ENCODE measurements at places on chromosomes 3 and 15.

DNA sequence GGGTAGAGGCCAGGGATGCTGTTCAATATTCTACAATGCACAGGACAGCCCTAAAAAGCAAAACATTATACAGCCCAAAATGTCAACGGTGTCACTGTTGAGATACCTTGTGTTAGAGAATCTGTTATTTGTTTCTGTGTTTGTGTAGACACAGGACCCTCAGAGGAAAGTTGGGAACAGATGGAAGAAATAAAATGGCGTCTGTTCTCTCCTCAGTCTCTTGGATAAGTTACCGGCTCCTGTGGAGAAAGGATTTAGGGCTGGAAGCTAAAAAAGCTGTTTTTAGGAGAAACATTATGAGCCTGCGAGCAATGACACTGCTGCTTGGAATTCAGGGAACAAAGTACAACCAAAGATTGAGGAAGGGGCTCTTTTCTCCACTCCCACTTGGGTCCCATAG is 688.6 kb upstream of the ZNF385D start:
- no peak for DNase-seq

GRCh38 chr15:85007741-85008397 is 26.2 kb downstream of the PDE8A start:
- DNase-seq, result no peak

GRCh38 chr15:52161406-52161966 is 29.7 kb downstream of the GNB5 start:
- no peak for DNase-seq

DNA sequence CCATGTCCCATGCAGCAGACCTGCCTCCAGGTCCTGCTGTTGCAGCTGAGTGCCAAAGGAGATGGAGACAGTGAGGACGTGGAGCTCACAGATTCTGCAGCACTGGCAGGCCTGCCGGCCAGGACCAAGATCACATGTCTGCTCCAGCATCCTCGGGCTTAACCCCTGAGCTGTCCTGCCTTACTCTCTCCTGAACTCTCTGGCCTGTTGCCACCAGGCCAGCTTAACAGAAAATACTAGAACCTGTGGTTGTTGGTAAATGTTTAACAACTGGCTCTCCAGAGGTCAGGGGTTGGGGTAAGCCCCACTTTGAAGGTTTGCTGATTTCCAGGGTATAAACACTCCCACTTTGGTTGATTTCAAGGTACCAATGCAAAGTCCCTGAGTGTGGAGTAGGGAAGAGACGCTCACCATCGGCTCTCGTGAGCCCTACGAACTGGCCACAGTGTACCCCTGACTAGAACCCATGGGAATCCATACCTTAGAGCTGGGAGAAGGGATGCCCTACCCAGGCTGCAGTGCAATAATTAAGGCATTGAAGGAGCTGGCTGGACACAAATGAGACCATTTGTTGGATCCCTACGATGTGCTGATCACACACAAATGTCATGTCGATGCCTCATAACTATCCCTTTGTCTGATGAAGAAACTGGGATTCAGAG is 147.9 kb downstream of the OR4M2 start:
- DNase-seq, result no peak

- DNase-seq, result no peak
Observed at GRCh38 chr3:70053293-70053692, 53.8 kb downstream of the SAMMSON start.

DNA sequence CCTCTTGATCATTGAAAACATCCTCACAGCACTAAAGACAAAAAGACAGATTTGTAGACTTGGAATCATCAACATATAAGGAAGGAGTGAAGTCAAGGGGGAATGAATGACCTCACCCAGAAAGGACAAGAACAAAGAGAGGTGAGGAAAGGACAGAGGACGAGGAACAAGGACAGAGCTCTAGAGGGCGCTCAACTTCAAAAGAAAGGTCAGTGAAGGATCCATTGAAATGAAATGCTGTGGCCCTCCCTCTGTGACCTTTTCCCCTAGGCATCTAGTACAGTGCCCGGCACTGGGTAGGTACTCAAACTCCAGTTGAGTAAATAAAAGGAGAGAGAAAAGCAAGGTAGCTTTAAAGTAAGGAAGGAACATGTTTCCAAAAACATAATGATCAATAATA is 2.6 kb downstream of the ATP8B4 start:
- DNase-seq, result no peak

DNA sequence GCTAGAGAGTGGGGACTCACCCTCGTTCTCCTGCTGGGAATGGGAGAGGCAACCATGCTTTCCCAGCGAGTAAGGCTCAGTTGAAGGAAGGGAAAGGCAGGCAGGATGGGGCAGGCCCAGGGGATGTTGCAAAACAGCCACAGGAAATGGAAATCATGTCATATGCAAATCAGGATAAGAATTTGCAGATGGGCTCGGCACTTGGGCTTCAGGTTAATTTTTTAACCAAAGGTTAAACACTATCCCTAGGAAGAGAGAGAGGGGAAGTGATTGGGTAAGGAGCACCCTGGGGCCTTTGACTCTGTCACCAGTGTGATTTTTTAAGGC is 14.6 kb upstream of the PLA2G4E start:
- no peak for DNase-seq

- DNase-seq, result no peak
Observed at GRCh38 chr3:50574444-50574831, 5.1 kb downstream of the HEMK1 start.

DNA sequence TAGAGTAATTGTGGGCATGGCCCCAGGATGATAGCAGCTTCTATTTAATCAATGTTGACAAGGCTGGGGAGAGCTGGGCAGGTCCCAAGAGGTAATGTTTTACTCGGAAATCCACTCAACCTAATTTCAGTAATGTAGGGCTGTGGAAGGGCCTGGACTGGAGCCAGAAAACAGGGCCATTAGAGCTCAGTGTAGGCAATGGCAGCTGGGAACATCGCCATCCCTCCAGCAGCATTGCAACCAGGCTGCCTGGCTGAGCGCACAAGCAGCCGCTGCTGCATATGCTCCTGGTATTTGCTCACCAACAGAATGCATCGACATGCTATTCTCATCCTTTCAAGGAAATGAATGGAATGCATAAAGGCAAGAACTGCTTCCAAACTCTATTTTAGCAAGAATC is 90.0 kb downstream of the GAP43 start:
- no peak for DNase-seq

- peak; percentile 99 for DNase-seq
Observed at GRCh38 chr3:134326760-134327593, 47.3 kb downstream of the AMOTL2 start.

DNA sequence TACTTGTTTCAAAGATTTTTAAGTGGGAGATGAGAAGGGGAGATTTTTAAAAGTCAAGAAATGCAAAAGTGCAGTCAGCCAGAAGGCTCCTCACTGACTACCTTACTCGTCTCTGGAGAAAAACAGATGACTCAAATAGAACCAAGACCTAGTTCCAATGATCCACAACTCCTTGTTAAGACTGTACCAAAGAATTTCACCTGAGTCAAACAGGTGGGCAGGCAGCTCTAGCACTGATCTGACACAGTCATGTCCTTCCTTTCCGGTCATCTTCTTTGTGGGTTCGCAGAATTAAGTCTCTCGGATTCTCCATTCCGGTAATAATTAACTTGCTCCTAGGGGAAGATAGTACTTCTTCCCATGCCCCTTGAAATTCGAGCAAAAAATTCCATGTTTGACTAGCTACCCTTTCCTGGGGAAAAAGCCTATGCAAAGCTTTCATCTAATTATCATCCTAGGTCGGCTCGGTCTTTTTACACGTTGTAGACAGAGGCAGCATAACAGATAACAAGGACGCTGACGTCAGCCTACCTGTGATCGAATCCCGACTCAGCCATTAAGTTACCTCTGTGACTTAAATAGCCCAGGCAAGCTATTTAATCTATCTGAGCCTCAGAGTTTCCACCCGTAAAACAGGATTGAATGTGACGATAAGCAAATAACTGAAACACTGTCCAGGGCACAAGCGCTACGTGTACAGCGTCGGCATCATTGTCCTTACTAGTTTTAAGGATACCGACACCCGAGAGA is 758 bp downstream of the SELENOK start:
- DNase-seq, result no peak

DNA sequence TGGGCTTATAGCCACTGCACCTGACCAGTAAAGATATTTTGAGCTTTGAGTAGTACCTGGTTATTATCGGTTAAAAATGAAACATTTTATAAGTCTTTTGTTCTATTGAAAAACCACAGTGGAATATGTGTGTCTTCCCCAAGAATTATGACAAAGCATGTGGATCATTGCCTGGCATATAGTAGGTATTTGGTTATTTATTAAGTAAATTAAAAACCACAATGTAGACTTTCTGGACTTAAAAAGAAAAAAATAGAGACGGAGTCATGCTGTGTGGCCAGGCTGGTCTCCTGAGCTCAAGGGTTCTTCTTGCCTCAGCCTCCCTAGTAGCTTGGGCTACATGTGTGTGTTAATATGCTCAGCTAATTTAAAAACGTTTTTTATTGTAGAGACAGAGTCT is 43.5 kb downstream of the UBE2E2 start:
- DNase-seq, result no peak

DNA sequence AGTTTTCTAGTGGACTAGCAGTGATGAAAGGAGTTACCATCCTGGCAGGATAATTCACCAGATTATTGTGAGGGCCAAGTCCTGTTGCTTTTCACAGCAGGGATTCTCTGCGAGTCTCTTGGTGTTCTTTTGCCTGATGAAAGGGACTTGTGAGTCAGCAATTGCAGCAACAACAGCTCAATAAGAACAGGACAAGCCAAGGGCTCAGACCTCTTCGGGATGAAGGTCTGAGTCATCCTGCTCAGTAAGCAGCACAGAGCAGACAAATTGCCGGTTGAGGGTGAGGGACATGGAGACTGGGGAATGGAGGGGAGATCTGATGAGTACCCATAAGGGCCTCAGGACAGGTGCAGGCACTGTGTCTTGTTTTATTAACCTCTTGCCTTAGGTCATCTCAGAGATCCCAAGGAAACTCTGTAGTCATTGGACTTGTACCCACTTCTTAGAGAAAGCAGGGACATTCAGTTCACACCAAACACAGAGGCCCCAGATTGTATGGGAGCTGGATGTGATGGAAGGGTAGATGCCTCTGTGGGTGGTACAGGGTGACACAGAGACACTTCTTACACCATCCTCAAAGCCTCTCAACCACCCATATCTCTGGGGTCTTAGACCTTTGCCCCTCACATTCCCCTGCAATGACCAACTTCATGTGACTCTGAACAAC is 173.8 kb upstream of the TLE3 start:
- DNase-seq, result peak; percentile 91

DNA sequence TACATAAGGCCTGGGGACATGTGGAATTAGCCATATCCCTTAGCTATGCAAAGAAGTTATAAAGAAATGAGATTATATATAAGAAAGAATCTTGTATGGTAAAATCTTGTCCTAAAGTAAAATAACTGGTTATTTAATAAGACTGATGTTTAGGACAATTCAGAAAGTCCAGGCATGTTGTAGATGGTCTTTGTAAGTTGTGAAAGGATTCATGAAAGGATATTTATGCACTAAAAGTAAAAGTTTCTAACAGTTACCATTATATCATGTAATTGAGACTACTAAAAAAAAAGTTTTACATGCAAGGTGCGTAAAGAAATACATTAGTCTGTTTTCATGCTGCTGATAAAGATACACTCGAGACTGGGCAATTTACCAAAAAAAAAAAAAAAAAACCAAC is 146.3 kb downstream of the FMN1 start:
- DNase-seq, result no peak

GRCh38 chr3:152455989-152456388 is 187.3 kb downstream of the MBNL1 start:
- DNase-seq, result no peak

- no peak for DNase-seq
Observed at GRCh38 chr15:71251584-71252043, 136.3 kb downstream of the THSD4 start.

GRCh38 chr15:68576235-68576892 is 2.4 kb upstream of the CORO2B start:
- no peak for DNase-seq

- no peak for DNase-seq
Observed at GRCh38 chr15:77901921-77902750, 175.4 kb downstream of the TBC1D2B start.

DNA sequence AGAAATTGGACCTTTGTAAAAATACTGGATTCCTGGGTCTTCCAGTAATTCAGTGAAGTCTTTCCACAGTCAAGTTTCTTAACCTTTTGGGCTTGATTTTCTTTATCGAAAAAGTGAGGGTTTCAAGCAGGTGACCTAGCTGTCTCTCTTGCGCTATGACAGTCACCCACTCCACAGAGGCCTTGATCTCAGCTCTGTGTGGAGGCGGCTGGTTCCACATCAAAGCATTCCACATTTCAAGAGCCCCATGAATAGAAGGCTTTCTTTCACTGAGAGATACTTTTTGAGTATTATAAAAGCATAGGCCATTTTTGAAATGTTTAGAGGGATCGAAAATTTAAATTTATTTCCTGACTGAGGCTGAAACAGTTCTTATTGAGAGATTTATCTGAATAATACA is 43.9 kb downstream of the GABRA5 start:
- no peak for DNase-seq

- no peak for DNase-seq
Observed at GRCh38 chr15:101556273-101556672, 66.8 kb upstream of the PCSK6 start.

GRCh38 chr3:58536501-58537411 is at the start of gene ACOX2:
Gene ACOX2 (minus strand): TSS chr3:58537190. CDS start chr3:58535106, 2,084 bp downstream.
- peak; percentile 58 for DNase-seq

DNA sequence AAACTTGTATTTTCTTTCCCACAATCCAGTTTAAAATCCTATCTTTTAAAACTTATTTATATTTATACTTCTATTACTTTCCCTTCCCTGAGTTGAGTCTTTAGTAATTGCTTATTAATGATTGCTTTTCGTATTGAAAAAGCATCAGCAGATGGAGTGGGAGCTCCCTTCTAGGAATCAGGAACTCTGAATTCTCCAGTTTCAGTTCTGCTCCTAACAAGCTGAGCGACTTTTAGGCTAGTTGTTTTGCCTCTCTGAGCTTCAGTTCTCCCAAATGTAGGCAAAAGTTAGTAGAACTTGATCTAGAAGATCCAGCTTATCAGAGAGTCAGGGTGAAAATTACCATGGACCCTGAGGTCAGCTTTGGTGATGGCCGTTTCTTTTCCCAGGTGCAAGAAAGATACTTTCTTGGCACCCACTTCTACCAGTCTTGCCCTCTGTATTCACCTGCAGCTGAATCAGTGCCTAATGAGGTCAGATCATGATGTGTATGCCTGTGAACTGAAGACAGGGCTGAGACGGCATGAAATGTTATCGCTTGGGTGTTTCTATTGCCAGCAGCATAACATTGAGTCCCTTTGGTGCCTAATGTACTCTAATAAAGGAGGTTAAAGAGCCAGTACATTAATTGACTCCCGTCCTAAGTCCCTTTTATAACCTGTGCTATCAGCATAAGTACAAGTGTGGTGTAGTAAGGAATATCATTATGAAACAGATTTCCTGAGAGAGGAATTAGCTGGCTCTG is 194.5 kb upstream of the TBC1D5 start:
- DNase-seq, result no peak

GRCh38 chr3:186551387-186551786 is 7.2 kb upstream of the CRYGS start:
- DNase-seq, result no peak

DNA sequence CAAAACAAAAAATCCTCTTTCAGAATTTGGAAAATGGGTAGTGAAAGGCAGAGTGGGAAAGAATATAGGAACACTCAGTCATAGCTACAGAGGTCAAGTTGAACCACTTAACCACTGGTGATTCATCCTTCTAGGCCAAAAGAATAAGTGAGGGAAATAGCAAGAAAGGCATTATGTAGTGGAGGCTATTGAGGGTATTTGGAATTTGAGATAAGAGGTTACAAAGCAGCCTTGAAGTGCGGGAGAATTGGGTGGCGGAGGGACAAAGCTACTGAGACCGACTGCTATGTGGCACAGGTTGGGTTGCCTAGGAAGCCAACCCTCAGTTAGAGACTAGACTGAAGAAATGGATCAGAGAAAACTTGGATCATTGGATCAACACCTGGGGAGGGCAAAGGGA is 109.5 kb downstream of the SYNPR start:
- no peak for DNase-seq

All from GM04504 (cell line).